CMK (cell line): ENCODE measurements at places on chromosomes 5 and 9.
A peak's percentile ranks its signal among the peaks of the same experiment; 100 is the strongest.

DNA sequence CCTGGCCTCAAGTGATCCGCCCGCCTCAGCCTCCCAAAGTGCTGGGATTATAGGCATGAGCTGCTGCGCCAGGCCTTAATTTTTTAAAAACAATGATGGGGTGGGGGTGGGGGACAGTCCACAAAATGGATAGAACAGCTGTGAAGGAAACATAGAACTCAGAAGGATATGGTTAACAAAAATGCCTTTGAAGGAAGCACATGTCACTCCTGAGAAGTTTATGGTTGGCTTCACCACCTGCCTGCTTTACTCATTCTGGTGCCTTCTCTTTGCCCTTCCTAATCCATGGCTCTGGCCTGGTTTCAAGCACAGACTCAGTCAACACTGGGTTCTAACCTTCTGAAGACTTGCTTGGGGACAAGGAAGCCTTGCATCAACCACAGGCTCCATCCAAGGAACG, 10.3 kb downstream of the BAG1 start:
- DNase-seq: no peak

DNA sequence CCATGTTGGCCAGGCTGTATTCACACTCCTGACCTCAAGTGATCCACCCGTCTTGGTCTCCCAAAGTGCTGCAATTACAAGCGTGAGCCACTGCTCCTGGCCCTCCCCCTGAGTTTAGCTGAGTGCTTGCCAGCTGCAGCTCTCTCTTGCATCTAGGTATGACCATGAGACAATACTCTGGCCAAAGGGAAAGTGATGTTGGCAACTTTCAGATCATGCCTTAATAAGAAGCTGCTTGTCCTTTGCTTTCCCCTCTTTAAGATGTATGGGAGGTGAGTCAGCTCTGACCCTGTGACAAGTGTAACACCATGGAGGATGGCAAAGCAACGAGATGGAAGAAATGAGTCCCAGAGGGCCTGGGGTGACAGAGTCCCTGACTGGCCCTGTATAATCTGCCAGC, 18.7 kb upstream of the DCAF12 start:
- DNase-seq: no peak

DNA sequence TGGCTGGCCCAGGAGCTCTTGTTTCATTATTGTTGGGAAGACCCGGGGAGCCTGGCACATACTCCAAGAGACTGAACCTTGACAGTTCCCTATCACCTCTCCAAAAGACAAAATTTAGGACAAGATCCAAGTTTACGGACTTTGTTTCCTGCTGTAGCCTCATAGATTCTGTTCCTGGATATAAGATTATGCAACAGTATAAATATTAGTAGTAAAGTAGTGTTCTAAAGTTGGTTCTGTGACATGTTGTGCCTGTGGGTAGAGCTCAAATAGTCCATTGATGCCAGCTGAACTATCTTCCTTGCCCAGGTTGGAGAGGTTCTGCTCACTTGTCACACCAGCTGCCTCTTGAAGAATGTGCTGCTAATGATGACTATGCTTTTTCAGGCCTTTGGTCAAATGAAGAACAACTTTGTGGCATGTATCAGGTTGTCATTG, 430.2 kb downstream of the DMAC1 start:
- DNase-seq: no peak

- no peak for DNase-seq
These were observed 62.0 kb downstream of the BHMT start for GRCh38 chr5:79173626-79174025.

DNA sequence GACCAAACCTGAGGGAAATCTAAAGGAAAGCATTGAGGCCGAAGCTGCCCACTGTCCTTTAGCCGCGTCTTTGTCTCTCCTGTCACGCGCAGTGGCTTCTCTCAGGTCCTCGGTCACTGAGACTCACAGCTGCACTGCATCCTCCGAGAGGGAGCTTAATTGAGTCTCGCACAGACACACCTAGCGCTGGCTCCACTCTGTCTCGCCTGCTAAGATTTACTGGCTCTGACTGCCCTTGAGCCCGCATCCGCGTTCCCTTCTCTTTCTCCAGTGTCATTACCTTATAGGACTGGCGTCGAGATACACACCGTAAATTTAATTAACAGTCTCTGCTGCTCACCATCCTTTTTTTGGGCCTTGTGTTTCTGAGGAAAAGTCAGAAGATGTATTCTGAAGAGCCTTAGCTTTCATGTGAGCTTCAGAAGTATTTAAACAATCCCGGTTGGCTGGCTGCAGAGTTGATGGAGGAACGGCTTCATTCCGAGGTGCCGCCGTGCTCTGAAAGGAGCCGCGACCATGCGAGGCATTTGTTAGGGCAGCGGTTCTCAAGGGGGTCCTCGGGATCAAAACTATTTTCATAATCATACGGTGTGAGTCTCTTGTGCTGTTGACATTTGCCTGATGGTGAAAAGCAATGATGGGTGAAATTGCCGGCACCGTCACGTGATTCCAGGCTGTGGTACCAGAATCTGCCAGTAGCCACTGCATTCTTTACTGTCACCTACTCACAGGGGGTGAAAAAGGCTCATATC, 58.3 kb downstream of the GPR107 start:
- DNase-seq: no peak

GRCh38 chr9:13027879-13028278, 251.6 kb downstream of the MPDZ start:
- DNase-seq: no peak

GRCh38 chr9:136567651-136568287, 21.9 kb upstream of the NOTCH1 start:
- no peak for DNase-seq

- peak; percentile 52 for DNase-seq
These were observed 36.0 kb downstream of the DOCK8 start for GRCh38 chr9:250625-251024.

- DNase-seq: no peak
These were observed 19.6 kb downstream of the TENT4A start for GRCh38 chr5:6732634-6733410.

GRCh38 chr5:180908400-180908799, 9.4 kb downstream of the BTNL8 start:
- DNase-seq: no peak

DNA sequence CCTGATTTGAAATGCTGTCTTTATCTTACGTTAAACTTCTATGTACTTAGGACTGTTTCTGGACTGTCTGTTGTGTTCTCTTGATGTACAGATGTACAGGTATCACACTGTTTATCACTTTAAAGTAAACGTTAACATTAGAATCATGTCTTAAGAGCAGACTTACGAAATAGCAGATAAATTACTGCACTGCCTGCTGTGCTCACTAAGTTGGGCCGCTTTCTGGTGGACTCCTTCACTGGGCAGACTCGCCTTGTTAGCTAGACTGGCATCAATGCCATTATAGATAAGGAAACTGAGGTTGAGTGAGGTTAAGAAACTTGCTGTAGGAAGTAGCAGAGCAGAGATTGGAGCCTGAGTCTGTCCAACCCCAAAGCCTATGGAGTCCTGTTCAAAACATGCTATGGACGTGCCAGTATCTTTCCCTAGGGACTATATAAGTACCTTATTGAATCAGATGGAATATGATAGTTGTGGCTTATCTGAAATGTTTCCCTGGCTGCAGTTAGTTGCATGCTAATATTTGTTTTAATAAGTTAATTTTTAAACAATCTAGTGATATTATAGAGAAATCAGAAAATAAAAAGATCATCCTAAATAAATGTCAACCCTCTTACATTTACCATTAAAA, 16.9 kb downstream of the ZNF618 start:
- no peak for DNase-seq

DNA sequence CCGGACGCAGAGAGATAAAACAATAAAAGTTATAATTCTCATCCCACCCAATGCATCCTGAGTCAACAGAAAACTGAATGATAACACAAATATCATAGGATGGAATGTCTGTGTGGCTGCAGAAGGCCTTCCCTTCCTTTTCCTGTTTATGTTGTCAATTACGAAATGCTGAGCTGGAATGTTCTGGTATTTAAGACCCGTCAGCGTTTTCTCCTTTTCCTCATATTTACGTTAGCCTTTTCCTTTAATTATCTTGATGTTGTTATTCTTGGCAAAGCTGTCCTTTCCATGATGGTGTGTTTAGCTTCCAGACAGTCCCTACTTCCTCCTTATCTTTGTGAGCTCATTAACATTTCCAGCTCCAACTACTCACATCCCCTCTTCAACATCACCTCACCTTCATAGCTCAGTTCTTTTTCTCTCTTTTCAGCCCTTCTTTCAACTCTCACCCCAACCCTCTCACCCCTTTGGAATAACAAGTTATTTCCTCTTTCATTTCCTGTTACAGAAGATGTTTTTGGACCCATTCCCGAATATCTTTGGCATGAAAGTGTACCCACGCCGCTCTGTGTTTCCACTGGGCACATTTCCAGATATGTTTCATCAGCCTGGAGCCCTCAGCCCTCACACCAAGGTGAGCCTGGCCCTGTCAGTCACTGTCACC, 221.6 kb downstream of the NR2F1-AS1 start:
- no peak for DNase-seq

GRCh38 chr5:128777052-128777451, 188.2 kb upstream of the SLC27A6 start:
- DNase-seq: no peak

DNA sequence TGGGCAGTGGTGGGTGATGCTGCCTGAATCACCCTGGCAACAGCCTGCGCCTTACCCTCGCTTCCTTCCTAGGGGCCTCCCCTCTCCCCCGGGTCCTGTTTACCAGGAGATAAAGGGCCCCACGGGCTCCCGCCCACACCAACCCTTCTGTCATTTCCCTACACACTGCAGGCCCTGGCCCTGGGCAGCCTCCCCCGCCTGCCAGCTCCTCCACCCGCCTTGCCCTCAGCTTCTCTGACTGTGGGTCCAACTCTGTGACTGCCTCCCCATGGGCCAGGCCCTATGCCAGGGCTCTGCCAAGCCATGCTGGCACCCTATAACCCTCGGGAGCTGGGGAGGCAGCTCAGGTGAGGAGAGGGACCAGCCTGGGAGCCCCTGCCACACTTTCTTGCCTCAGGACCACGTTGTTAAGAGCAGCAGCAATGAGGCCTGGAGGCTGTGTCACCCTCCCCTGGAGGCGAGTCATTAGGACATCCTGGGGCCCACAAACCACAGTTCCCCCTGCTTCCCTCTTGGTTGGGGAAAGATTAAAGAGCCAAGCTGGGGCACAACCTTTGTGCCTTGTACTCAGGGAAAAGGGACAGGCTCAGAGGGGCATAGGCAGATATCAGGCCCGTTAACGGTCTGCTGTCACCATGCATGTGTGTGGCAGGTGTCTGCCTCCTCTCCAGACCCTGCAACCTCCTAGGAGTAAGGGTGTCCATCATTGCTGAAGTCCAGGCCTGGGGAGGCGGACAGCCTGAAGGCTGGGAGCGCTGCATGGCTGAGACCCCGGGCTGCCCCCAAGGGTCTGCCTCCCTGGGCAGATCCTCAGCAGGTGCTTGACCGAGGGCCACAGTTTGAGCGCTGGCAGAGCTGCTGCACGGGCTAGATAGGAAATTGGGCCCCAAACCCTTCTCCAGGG, 2.8 kb downstream of the MGAT4B start:
- no peak for DNase-seq

GRCh38 chr9:107674721-107675277, 185.2 kb upstream of the KLF4 start:
- no peak for DNase-seq

- no peak for DNase-seq
These were observed 3.6 kb upstream of the SNAPC4 start for GRCh38 chr9:136403538-136403914.

- no peak for DNase-seq
These were observed 493.5 kb downstream of the EBF1 start for GRCh38 chr5:158606233-158606632.

DNA sequence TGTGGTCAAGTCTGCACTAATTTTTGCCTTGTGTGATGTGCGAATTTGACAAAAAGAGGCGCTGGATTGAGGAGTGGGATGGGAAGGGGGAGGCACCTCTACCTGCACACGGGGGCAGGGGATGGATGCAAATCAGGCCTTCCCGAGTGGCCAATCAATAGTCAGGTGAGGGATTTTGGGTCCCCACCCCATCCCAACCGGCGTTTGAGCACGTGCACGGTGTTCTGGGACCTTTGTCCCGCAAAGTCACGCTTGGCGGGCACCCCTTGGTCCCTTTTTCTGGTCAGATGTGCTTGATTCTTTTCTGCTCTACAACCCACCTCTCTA, 685 bp upstream of the ADAMTS19 start:
- no peak for DNase-seq

- DNase-seq: no peak
These were observed 47.5 kb downstream of the SLC22A5 start for GRCh38 chr5:132417010-132417439.

GRCh38 chr5:67493676-67494075, 297.1 kb upstream of the CD180 start:
- DNase-seq: no peak

- no peak for DNase-seq
These were observed 61.1 kb downstream of the EGFLAM start for GRCh38 chr5:38319491-38319890.

DNA sequence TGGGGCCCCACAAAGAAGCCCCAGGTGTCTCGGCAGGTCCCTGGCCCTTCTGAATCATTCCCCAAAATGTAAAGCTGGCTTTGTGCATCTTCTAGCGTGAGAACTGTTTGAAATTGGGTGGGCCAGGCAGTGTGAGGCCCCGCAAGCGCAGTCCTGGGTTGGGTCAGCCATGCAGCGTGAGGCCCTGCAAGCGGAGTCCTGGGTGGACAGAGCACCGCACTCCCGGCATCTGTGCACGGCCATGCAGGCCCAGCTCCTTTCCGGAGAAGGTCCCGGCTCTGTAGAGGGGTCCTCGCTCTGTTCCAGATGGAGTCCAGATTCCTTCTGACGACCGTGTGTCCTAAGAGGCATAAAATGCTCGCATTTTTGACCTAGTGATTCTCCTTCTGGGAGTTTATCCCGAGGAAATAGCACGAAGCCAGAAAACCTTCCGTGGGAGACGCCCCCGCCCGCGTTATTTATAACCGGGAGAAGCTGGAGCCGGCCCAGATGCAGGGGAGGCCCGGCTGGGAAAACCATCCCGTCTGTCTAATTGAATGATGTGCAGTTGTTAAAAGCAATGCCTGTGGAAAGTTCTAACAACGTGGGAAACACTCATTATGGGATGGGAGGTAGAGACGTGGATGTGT, 19.4 kb upstream of the NOTCH1 start:
- DNase-seq: no peak

GRCh38 chr5:74167206-74167929, 473.2 kb downstream of the ENC1 start:
- no peak for DNase-seq

DNA sequence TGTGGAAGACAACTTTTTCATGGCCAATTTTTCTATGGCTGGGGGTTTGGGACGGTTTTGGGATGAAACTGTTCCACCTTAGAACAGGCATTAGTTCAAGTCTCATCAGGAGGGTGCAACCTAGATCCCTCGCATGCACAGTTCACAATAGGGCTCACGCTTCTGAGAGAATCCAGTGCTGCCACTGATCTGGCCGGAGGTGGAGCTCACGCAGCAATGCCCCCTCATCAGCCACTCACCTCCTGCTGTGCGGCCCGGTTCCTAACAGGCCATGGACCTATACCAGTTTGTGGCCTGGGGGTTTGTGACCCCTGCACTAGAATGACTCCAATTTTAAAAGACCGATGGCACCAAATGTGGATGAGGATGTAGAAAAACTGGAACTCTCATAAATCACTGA, 127.2 kb upstream of the IER5L start:
- DNase-seq: no peak
